ENCODE measurements at places on chromosomes 2 and 18.
A peak's percentile ranks its signal among the peaks of the same experiment; 100 is the strongest.

GRCh38 chr2:74450570-74451190, 4.2 kb upstream of the INO80B start:
- no peak for DNase-seq

- no peak for DNase-seq
These were observed 357.7 kb upstream of the SMIM21 start for GRCh38 chr18:75785206-75785605.

DNA sequence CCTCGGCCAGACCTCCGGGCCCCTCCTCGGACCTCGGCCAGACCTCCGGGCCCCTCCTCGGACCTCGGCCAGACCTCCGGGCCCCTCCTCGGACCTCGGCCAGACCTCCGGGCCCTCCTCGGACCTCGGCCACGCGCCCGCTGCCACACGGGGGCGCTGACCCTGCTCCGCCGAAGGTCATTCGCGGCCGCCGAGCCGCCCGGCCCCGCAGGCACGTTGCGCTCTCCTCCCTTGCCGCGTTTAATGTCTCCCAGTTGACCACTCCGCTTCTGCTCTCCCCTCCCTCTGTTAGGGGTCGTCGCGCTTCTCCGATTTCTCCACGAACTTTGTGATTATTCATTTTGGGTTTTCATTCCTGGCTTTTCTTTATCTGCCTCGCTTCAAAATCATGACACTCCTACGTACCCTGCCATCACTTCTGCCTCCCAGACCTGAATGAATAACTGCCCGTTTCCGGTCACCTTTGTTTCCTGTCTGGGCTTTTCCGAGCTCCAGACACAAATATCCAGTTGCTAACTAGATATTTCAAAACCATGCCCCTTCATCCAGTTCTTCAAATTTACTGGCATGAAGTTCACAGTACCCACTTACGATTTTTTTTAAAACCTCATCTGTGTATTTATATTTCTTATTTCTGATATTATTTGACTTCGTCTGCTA, 14.8 kb upstream of the COLEC12 start:
- DNase-seq: no peak

DNA sequence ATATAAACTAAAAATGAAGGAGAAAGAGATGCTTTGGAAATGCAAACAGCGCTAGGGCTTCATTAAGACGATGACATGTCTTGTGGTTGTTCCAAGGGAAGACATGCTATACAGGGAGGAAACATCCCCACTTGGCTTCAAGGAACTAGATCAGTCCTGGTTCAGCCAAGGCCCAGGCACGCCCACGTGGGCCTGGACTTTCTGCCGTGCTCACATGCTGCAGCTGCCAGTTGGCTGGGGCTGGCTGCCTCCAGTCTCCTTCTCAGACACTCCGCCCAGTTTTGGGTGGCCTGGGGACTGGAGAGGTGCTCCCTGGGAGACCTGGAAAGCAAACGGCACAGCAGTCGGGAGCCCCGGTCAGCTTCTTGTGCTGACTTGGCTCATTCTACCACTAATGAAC, 109.6 kb downstream of the GLI2 start:
- no peak for DNase-seq

GRCh38 chr18:22640281-22640842, 222.6 kb upstream of the CTAGE1 start:
- no peak for DNase-seq

DNA sequence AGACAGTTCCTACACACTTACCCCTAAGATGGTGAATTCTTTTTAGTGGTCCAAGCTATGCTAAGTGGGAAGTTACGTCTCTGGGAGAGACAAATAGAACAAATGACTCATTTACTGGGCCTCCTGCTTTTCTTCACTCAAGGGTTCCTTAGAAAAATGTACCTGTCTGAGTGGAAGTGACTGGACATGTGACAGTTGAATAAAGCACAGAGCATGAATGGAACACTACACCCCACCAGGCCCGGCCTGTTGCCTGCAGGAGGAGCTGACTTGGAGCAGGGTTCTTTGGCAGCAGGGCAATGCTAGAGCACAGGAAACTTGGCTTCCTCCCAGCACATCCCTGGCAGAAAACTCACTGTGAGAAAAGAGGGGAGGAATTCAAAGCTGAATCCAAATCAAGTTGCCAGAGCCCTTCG, 451.0 kb upstream of the SETBP1 start:
- DNase-seq: no peak

GRCh38 chr18:3466872-3467271, 16.9 kb downstream of the TGIF1 start:
- DNase-seq: no peak

DNA sequence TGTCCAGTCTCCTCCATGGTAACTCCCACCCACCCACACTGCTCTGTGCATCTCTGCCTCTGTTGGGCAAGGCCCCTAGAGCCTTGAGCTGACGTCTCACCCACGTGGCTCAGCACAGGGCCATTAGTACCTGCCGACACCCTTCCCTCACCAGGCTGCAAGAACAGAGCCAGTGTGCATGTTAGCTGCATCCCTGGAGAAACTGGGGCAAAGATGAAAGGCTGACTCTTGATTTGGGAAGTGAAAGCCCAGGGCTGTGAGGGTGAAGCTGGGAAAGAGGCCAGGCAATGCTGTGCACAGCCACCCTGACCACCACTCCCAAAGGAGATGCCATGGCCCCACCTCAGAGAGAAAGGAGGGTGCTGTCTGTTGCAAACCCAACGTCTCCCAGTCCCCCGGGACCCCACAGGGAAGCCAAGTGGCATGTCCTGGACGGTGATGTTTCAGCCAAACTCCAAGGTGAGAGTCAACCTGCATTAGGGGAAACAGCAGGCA, 20.0 kb upstream of the HPCAL1 start:
- DNase-seq: no peak

DNA sequence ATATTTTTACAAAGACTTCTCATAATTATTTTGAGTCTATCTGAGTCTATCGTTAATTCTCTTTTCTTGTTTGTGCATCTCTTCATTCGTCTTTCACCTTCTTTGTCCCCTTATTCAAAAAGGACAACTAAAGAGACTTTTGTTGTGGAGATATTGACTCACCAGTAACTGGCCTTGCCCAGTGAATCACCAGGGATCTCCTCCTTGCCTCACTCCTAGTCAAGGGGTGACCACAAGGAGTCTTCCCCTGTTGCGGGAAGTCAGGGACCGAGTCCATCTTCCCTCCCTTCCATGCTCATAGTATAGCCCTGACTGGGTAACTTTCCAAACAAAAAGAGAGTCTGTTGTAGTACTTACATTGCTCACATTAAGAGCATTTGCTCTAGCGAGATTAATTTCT, 158.9 kb downstream of the NEB start:
- no peak for DNase-seq

GRCh38 chr2:19671916-19672315, 229.9 kb downstream of the TTC32 start:
- no peak for DNase-seq

GRCh38 chr2:53913721-53914120, 54.0 kb upstream of the GPR75 start:
- no peak for DNase-seq

GRCh38 chr2:238403632-238404405, 22.9 kb upstream of the ASB1 start:
- no peak for DNase-seq

- DNase-seq: peak; percentile 49
These were observed 29.8 kb downstream of the TOGARAM2 start for GRCh38 chr2:29010946-29011345.

GRCh38 chr2:122683018-122683417, 927.6 kb downstream of the TSN start:
- DNase-seq: no peak

GRCh38 chr2:239226677-239227581, 173.9 kb downstream of the HDAC4 start:
- no peak for DNase-seq

DNA sequence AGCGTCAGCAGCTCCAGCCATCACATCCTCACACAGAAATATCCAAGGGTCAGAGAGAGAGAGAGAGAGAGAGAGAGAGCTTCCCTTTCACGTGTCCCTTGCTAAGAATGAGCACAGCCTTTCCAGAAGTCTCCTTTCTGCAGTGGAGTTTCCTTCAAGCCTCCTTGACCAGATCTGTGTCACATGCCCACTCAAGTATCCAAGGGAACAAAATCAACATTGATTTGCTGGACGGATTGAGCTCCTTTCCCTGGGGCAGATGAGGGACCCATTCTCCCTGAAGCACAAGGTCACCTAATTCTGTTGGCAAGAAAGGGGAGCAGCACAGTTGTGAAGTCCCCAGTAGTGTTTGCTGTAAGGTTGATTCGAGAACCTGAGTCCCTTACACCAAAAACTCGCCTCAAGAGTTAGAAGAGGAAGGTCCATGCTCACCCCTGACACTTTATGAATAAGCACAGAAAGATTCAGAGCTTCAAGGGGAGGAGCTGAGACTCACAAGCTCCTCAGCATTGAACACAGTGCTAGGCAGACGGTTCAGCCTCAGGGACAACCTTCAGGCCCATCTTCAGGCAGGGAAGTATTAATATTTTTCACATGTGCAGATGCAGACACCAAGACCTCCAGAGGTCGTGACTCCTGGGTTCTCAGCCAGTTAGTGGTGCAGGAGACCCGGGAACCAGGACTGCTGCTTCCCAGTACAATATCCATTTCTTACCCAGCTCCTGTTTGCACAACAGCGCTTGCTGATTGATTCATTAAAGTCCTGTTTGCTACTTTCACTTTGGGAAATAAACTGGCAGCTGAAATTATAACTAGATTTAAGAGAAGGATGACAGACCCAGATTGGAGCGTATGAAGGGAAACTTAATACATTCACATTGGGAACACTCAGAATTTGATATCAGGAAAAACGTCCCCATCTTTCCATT, 38.2 kb upstream of the MARCO start:
- no peak for DNase-seq

All from iPS-NIHi11 (cell line).